ENCODE measurements at places on chromosomes 3 and 15.

DNA sequence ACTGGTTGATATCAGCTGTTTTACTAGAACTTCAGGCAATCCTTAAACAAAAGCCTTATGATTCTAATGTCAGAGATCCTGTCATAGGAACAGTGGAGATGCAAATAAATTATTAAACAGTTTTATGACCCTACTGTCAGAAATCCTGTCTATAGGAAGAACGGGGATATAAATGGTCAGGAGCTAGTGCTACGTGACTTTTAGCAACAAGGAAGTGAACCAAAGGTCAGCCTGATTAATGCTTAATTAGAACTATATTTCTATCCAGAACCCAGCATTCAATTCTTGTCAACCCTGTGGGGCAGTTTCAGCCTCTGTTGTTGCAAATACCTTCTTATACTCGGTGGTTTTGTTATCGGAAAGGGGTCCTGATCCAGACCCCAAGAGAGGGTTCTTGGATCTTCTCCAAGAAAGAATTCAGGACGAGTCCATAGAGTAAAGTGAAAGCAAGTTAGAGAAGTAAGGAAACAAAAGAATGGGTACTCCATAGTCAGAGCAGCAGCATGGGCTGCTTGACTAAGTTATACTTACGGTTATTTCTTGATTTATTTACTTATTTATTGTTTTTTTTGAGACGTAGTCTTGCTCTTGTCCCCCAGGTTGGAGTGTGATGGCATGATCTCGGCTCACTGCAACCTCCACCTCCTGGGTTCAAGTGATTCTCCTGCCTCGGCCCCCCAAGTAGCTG is 59.9 kb upstream of the RNU6-1 start:
- no peak for DNase-seq

DNA sequence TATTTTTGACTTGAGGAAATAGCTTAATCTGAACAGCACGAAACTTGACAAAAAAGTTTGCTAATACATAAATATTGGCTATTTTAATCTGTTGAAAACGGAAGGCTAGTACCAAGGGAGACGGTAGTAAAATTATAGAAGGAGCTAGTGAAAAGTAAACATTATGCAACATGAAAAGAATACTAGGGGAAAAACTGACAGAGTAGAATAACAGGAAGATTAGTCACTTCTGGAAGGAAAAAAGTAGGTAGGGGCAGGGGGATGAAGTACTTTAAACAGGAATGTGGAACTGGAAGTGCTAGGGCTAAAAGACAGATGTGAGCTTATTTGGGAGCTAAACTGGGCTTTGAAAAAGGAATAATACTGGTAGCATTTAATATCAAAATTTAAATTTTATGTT is 60.1 kb downstream of the MBNL1 start:
- DNase-seq = no peak

DNA sequence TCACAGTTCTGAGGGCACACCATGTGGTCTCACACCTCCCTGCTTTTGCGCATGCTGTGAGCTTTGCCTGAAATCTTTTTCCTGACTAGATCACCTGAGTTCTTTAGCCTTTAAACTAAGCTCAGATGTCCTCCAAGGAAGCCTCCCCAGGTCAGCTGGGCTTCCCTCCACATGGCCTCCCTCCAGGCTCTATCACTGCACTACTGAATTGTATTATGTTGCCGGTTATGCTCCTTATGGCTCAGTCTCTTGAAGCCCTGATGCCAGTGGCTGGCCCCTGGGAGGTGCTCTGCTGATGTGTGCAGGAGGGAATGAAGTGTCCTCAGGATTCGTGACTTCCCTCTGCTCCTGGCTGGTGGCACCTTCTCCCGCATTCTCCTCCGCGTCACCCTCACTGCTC is 93.3 kb upstream of the BLM start:
- no peak for DNase-seq

- no peak for DNase-seq
These were observed 27.3 kb upstream of the ABI3BP start for GRCh38 chr3:101020351-101021015.

GRCh38 chr3:17407576-17407975 is 334.9 kb downstream of the TBC1D5 start:
- no peak for DNase-seq

- no peak for DNase-seq
These were observed 4.1 kb downstream of the PPM1M start for GRCh38 chr3:52249683-52250082.

All from stimulated activated CD4-positive, alpha-beta T cell treated with anti-CD3 and anti-CD28 coated beads, Interleukin-15, amount 100 ng/mL, for 1 hour (primary cell).